Posterior vena cava (tissue), 2 donors: ENCODE measurements at places on chromosomes 2 and 18. TPM values are rescaled to one million over a fixed set of nuclear protein-coding genes. Genes with fewer than 3 reads are reported as not detected.

The PIEZO2 gene
- total RNA-seq: 4.8 TPM

The CFC1 gene
- total RNA-seq: not detected

The FOXI3 gene
- not detected for total RNA-seq

The LRRTM4 gene
- 1.2 TPM for total RNA-seq

The RPE gene
- 47.4 TPM for total RNA-seq

The DPP4 gene
- 5.1 TPM for total RNA-seq
